ENCODE measurements at places on chromosomes 1 and 21.

DNA sequence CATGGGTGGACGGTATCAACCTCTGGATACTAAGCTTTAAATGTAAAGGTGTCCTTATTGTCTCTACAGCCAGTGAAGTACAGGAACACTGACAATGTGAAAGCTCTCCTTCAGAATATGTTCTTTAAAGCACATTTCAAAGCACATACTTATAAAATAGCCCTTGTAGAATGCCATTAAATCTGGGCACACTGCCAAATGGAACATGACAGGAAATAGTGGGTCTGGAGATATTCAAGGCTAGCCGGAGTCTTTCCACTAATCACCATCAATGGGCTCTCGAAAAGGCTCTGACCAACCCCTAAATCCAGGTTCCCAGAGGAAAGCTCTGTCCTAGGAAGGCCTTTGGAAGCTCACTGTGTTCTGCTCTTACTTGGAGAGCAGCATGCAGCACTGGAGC is 46.6 kb downstream of the PLD5 start:
- DNase-seq: no peak

DNA sequence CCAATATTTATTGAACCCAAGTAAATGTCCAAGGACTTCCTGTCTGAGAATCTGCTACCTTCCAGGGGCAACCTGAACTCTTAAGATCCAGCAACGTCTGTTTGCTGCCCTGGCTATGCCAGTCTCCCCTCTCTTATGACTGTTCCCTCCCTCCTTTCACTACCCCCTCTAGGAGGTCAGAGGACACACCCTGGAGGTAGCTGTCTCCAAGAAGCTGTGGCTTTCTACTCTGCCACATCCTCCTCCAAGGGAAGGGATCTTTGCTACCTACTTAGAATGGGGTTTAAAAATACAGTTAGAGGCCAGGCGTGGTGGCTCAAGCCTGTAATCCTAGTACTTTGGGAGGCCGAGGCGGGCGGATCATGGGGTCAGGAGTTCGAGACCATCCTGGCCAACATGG is 3.6 kb upstream of the SMPDL3B start:
- no peak for DNase-seq

GRCh38 chr1:10706376-10706913 is 90.0 kb downstream of the CASZ1 start:
- no peak for DNase-seq

GRCh38 chr1:18414872-18415447 is 65.8 kb upstream of the KLHDC7A start:
- no peak for DNase-seq

- DNase-seq: no peak
Measured at GRCh38 chr1:208164609-208165008, 79.6 kb downstream of the PLXNA2 start.

- no peak for DNase-seq
Measured at GRCh38 chr1:31625561-31626222, 8.2 kb downstream of the HCRTR1 start.

DNA sequence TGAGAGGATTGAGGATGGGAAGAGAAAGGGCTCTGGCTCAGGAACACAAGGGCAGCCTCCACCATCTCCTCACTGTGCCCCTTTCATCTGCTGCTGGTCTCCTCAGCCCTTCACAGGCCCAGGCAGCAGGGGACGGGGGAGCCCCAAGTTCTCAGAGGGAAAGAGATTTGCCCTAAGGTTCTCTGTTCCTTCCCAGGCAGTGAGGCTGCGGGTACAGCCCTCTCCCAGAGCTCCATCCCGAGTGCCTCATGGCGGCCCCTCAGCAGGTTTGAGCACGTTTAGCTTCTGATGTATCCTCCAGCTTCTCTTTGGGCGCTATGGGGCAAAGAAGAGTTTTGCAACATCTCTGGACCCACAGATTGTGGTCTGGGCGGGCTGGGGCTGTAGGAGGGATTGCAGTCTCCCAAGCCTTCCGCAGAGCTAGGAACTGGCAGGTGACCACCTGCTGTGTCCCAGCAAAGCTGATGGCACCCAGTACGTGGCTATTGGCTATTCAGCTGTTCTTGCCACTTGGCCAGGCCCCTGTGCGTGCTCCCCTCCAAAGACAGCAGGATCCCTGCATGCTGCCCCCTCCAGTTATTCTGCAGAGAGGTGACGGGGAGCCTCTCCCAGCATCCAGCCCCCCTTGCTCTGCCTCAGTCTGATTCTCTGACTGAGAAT is 10.1 kb downstream of the DISP3 start:
- DNase-seq: no peak

DNA sequence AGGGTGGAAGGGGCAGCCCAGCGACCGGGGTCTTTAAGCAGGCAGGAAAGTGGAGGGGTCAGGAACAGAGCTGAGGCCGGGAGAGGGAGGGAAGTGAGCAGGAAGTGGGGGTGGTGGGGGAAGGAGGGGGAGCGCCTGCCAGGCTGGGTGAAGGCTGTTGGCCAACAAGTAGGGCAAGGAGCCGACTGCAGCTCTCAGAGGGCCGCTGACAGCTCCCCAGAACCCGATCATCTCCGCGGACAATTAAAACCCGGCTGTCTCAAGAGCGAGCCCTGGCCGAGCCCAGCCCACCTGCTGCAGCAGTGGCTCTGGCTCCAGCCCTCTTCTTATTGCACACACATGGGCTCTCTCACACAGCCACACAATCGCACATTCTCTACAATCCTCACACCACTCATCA is 51.6 kb downstream of the GRIK3 start:
- DNase-seq: no peak

GRCh38 chr1:36469163-36469562 is 5.0 kb upstream of the MRPS15 start:
- no peak for DNase-seq

GRCh38 chr21:25911730-25912401 is 177.1 kb downstream of the GABPA start:
- DNase-seq: no peak

GRCh38 chr1:68307378-68307787 is 75.1 kb upstream of the WLS start:
- no peak for DNase-seq

GRCh38 chr1:178254433-178254832 is 160.5 kb downstream of the RASAL2 start:
- no peak for DNase-seq

GRCh38 chr1:19454265-19455146 is 30.8 kb downstream of the CAPZB start:
- DNase-seq: no peak

DNA sequence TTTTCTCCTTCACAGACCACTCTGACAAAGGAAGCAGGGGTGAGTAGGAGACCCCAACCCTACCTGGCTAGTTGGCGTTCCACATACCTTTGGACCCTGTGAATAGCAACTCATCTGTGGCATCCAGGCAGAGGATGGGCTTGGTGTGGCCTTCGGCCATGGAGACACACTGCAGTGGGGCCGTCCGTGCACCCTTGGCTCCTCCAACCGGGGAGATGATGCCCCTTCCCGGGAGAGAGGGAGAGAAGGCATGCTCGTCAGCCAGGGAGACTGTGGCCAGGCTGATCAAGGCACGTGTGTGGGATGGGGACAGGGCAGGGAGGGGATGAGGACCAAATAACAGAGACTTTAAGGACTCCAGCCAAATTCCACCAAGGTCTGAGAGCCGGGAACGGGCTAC is 42.6 kb downstream of the KIF21B start:
- no peak for DNase-seq

DNA sequence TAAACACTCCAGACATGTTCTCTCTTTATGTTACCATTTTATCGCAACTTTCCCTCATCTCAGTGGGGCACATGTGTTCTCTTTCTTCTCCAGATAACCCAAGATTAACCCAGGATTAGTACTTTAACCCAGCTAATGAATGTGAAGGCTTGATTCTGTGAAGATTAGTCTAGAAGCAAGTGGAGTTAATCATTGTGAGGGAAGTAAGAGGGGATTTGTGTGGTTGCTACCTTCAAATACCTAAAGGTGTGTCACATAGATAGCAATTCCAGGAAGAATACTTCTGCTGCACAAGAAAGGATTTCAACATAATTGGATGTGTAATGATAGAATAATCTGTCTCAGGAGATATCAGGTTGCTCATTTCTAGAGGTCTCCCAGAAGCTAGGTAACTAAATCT is 327.1 kb downstream of the PBX1 start:
- no peak for DNase-seq

DNA sequence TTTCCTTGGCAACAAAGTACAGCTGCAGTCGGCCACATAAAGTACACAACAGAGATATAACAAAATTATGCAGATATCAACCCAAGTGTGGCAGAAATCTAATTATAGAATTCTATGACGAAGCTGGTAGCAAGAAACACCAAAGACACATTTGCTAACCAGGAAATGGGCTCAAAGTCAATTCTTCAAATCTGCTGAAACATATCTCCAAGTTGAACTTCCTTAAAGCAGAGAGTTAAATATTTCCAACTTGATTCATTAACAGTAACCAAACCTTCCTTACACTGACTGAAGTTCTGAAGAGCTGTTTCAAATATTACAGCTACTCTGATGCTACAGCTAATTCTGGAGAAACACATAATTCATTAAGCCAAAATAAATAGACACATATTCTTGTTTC is 67.6 kb upstream of the SDC3 start:
- DNase-seq: no peak

GRCh38 chr1:116152950-116153691 is 41.9 kb downstream of the MAB21L3 start:
- no peak for DNase-seq

- no peak for DNase-seq
Measured at GRCh38 chr1:10673109-10673711, 123.2 kb downstream of the CASZ1 start.

GRCh38 chr1:60225486-60225885 is 151.9 kb upstream of the C1orf87 start:
- DNase-seq: no peak

GRCh38 chr1:19643121-19643520 is 990 bp upstream of the NBL1 start:
- DNase-seq: peak; percentile 45

GRCh38 chr1:231217056-231217455 is 24.0 kb upstream of the GNPAT start:
- no peak for DNase-seq

- no peak for DNase-seq
Measured at GRCh38 chr1:116208136-116208535, 96.9 kb downstream of the MAB21L3 start.

GRCh38 chr1:235450886-235451483 is 53.3 kb downstream of the B3GALNT2 start:
- DNase-seq: no peak

- no peak for DNase-seq
Measured at GRCh38 chr1:30686236-30686935, 37.0 kb downstream of the MATN1 start.

- no peak for DNase-seq
Measured at GRCh38 chr1:78033797-78034172, 12.0 kb upstream of the GIPC2 start.

- no peak for DNase-seq
Measured at GRCh38 chr1:155179112-155180031, 5.7 kb downstream of the TRIM46 start.

DNA sequence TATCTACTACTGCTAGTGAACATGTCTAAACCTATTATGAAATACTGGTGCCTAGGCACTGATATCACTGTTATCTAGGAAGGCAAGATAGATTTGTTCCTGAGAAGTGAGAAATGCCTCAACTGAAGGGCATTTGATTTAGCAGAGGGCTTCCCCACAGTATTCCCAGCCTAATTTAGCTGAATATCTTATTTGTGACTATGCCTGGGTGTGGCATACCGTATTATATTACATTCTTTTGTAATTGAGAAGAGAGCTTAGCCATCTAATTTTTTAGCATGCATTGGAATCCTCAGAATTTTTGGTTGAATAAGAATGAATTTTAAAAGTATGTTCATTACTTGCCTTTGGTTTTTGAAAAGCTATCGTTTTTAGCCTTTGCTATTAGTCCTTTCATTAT is 99.1 kb downstream of the ZP4 start:
- DNase-seq: no peak

DNA sequence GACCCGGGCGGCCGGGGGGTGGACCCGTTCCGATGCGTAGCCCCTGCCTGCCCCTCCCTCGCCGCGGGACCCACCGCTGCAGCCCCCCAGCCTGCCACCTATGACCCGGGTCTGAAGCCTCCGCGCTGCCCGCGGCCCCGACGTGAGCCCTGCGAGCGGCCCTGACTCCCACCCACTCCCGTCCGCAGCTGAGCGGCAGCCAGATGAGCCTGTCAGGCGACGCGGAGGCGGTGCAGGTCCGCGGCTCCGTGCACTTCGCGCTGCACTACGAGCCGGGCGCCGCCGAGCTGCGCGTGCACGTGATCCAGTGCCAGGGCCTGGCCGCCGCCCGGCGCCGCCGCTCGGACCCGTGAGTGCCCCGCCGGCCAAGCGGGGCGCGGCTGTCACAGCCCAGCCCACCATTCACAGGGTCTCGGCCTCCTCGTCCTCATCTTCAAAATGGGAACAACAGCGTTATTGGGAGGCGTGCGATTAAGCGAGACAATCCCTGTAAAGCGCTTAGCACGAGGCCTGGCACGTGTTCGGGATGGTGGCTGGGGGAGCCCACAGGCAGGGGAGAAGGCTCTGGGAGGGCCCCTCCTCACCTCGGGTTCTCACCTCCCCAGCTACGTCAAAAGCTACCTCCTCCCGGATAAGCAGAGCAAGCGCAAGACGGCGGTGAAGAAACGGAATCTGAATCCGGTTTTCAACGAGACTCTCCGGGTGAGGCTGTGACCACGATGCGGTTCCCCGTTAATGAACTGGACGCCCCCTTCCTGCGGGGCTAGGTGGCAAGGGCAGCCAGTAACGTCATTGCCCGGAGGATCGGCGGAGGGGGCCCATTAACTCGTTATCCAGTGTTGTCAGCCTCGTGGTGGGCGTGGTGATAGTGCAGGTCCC is 8.2 kb downstream of the SYTL1 start:
- no peak for DNase-seq

GRCh38 chr1:47534436-47534835 is 96.6 kb downstream of the FOXD2 start:
- DNase-seq: no peak

GRCh38 chr1:107829036-107829770 is 135.8 kb downstream of the VAV3 start:
- no peak for DNase-seq

DNA sequence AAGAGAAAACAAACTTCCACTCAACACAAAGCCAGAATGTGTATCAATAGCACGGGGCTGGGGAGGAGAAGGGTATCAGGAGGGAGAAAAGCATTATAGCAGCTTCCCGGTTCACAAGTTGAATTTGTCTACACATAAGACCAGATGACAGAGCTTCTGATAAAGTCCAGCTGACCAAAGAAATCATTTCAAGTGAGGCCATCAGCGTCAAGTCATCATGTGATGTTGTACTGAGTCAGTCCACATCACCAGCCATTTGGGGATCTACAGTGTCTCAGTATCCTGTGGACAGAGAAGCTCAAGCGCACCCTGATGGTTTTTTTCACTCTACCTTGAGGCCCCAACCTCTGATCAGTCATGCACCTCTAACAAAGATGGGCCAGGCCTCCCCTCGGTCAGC is 33.0 kb downstream of the SETD4 start:
- DNase-seq: no peak

GRCh38 chr1:42593486-42594100 is 64.6 kb upstream of the PPIH start:
- no peak for DNase-seq

Data from CD4-positive, alpha-beta memory T cell (primary cell).